ENCODE measurements at places on chromosomes 5 and 9. TPM values are rescaled to one million over a fixed set of nuclear protein-coding genes. Genes with fewer than 3 reads are reported as not detected.

DNA sequence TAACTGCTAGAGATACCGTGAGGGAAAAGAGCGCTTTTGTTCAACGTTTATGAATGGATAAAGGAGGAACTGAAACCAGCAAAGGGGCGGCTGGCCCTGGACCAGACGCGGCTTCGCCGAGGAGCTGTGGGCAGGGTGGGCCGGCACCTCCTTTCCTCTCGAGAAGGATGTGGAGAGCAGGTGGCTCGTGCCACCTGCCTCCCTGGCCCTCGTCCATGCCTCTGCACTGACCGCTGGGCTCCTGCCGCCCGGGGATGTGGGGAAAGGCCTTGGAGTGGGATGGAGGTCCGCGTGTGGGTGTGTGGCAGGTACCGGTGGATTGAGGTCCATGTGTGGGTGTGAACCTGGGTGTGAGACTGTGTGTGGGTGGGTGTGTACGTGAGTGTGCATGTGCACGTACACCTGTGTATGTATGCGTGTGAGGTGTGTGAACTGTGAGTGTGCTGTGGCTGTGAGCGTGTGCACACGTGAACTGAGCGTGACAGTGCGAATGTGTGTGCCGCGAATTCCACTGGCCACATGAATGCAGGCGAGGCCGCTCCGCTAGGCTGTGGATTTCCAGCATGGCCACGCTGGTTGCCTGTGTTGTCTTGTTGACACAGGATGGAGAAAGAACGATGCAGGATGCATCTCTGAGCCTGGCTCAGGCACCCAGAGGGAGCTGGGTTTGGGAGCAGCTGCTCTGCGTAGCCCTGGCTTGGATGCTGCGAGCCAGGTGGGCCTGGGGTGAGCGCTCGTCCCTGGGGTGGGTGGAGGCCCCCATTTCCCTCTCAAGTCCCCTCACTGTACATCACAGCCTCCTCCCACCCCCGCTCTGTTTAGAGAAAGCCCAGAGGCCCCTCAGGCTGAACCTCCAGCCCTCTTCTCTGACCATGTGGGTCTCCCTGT, 4.4 kb upstream of the CEP72 start:
- peaks cover 5% of the 10 kb centered on the region for H3K4me1 ChIP-seq
- peaks cover 3% of the 10 kb centered on the region for H3K27me3 ChIP-seq
- no peak overlapping the region for H3K27ac ChIP-seq

GRCh38 chr9:2263665-2264064, 248.5 kb downstream of the SMARCA2 start:
- H3K4me1 ChIP-seq = peaks cover 26% of the 10 kb centered on the region
- DNase-seq = no peak
- no peak overlapping the region for H3K4me3 ChIP-seq

PLK2 gene
- 37.1 TPM for total RNA-seq

DNA sequence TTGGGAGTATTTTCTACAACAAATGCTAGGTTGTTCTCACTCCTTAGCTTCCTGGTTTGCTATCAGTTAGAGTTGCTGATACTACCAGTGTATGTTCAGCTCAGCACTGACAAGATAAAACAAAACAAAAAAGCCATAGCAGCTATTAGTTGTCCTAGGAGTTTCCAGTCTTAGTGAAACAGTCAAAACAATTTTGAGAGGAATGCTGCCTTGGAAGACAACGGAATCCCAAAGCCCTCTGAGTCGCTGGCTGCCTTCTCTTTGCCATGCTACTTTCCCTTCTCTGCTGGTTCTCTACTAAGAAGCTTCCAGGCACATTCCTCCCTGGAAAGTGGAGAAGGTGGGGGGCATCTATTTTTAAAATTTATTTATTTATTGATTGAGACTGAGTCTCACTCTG, 5.4 kb upstream of the CREBRF start:
- DNase-seq = no peak
- H3K4me1 ChIP-seq = peaks cover 14% of the 10 kb centered on the region
- H3K36me3 ChIP-seq = no peaks in the 10 kb centered on the region
- no peak overlapping the region for H3K4me3 ChIP-seq
- no peak overlapping the region for H3K27ac ChIP-seq

DNA sequence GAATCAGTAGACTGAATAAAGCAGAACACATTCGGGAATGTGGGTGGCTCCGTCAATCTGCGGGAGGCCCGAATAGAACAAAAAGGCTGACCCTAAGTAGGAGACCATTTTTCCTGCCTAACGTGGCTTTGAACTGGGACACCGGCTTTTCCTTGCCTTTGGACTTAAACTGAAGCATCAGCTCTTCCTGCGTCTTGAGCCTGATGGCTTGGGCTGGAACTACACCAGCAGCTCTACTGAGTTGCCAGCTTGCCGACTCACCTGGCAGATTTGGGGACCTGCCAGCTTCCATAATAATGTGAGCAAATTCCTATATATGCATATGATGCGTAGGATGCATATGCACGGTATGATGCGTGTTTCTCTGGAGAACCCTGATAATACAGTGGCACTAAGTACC, 111.3 kb downstream of the DAPK1 start:
- peaks cover 58% of the 10 kb centered on the region for H3K4me1 ChIP-seq
- H3K36me3 ChIP-seq = peaks cover 65% of the 10 kb centered on the region
- 0 out of 2 replicates have a peak overlapping the region, but pooled peaks have one; percentile 11 for H3K4me3 ChIP-seq
- DNase-seq = no peak
- H3K27me3 ChIP-seq = no peaks in the 10 kb centered on the region
- H3K27ac ChIP-seq = peak overlapping the region; percentile 29

GRCh38 chr5:90548069-90548593, 10.5 kb upstream of the ADGRV1 start:
- H3K4me3 ChIP-seq = no peak overlapping the region
- no peak for DNase-seq
- no peaks in the 10 kb centered on the region for H3K27me3 ChIP-seq
- H3K36me3 ChIP-seq = no peaks in the 10 kb centered on the region
- H3K4me1 ChIP-seq = peaks cover 51% of the 10 kb centered on the region
- no peak overlapping the region for H3K27ac ChIP-seq

DHX29 gene
- total RNA-seq = 25.7 TPM

DNA sequence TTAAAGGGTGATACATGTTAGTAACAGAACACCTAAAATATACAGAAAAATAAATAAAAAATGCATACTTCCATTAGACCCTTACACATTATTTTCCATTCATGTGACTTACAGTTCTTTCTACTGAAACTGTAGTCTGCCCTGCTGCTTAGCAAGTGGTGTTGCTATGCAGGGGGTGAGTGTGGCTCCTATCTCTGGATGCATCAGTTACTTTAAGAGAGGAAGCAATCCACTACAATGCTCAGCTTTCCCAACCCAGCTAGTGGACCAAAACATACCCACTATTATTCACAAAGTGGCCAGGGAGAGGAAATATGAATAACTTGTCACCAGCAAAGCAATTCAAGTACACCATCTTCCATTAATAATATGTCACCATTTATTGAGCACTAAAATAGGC, 121.8 kb downstream of the DOCK2 start:
- no peak for DNase-seq
- H3K36me3 ChIP-seq = no peaks in the 10 kb centered on the region
- H3K27ac ChIP-seq = no peak overlapping the region
- no peaks in the 10 kb centered on the region for H3K27me3 ChIP-seq

GRCh38 chr5:176350416-176350815, 11.1 kb downstream of the KIAA1191 start:
- no peak overlapping the region for H3K4me3 ChIP-seq
- H3K36me3 ChIP-seq = peaks cover 84% of the 10 kb centered on the region
- no peaks in the 10 kb centered on the region for H3K4me1 ChIP-seq
- DNase-seq = no peak
- no peaks in the 10 kb centered on the region for H3K27me3 ChIP-seq

GRCh38 chr5:16515532-16515931, 49.9 kb upstream of the ZNF622 start:
- no peak overlapping the region for H3K4me3 ChIP-seq
- no peak for DNase-seq
- H3K27ac ChIP-seq = no peak overlapping the region
- no peaks in the 10 kb centered on the region for H3K36me3 ChIP-seq
- no peaks in the 10 kb centered on the region for H3K4me1 ChIP-seq

- no peak overlapping the region for H3K27ac ChIP-seq
- H3K4me1 ChIP-seq = no peaks in the 10 kb centered on the region
- H3K4me3 ChIP-seq = no peak overlapping the region
- no peaks in the 10 kb centered on the region for H3K27me3 ChIP-seq
Measured at GRCh38 chr9:100561256-100561655, 16.6 kb upstream of the CAVIN4 start.

NANS gene
- 66.7 TPM for total RNA-seq

GRCh38 chr5:67578011-67578410, 381.4 kb upstream of the CD180 start:
- H3K27ac ChIP-seq = no peak overlapping the region
- no peaks in the 10 kb centered on the region for H3K27me3 ChIP-seq

DNA sequence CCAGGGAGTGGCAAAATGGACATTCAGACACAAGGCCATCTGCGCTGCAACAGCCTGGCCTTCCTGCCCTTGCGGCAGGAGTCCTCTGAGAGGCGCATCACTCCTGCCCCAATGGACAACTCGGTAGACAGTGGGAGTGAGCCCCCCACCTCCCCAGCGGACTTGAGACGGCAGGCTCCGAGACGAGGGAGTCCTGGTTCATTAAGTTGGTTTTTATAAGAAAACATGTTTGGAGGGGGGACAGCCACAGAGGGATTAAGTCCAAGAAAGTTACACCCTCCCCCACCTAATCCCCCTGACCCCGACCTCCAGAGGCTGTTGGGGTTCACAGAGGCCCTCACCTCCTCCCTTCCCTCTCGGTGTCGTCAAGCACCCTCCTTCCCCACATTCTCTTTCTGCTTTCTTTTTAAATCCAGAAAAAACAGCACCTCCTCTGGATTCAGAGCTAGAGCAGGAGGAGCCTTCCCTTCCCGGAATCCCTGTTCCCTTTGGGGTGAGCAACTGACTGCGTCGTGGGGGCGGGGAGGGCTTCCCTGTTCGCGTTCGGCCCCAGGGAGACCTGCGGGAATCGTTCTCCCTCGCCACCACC, 1.8 kb upstream of the EGR1 start:
- peak; percentile 36 for DNase-seq
- H3K27me3 ChIP-seq = peaks cover 30% of the 10 kb centered on the region
- peak overlapping the region; percentile 83 for H3K4me3 ChIP-seq
- 0 out of 2 replicates have a peak, but pooled peaks cover 10% of the 10 kb centered on the region for H3K4me1 ChIP-seq

DNA sequence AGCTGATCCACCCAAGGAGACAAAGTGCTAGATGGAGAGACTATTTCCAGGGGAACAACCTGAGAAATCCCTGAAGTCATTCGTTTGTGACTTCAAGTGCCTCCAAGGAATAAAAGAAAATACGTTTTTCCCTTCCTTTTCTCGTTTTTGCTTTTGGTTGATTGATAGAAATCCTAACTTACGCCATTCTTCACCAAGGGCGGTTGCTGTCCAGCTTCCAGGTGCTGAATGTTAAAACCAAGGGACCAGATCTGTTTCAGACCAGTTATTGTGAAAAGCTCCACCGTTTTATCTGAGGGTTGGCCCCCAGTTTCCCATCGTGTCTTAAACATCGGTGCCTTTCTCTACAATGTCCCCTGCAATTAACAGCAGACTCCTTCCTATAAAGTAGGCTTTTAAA, 600.7 kb upstream of the SGCD start:
- no peak overlapping the region for H3K27ac ChIP-seq
- peak; percentile 59 for DNase-seq
- H3K36me3 ChIP-seq = no peaks in the 10 kb centered on the region
- H3K27me3 ChIP-seq = peaks cover 73% of the 10 kb centered on the region

- H3K27ac ChIP-seq = no peak overlapping the region
- no peaks in the 10 kb centered on the region for H3K36me3 ChIP-seq
- H3K4me3 ChIP-seq = no peak overlapping the region
- no peaks in the 10 kb centered on the region for H3K27me3 ChIP-seq
Measured at GRCh38 chr5:107615299-107615817, 55.4 kb downstream of the EFNA5 start.

DNA sequence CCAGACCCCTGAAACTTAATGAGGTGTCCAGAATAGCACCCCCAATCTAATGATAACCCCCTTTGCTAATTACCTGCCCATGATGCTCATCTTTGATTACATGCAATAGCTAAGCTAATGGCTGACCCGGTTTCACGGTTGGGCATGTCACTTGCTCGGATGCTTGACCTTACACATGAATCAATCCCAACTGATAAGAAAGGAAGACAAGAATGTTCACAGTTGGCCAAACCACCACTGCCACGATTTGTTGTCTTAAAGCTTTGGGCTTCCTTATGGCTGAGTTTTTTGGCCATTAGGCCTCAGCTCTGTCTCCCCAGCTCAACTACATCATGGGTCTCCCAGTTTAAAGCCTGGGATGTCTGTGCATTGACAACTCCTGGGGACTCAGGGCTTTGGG, 53.1 kb upstream of the TGFBR1 start:
- H3K4me1 ChIP-seq = 0 out of 2 replicates have a peak, but pooled peaks cover 9% of the 10 kb centered on the region
- H3K27me3 ChIP-seq = no peaks in the 10 kb centered on the region
- no peaks in the 10 kb centered on the region for H3K36me3 ChIP-seq
- no peak for DNase-seq
- no peak overlapping the region for H3K4me3 ChIP-seq

ROR2 gene
- total RNA-seq = 19.8 TPM
